ENCODE measurements at places on chromosomes 1 and 21.

DNA sequence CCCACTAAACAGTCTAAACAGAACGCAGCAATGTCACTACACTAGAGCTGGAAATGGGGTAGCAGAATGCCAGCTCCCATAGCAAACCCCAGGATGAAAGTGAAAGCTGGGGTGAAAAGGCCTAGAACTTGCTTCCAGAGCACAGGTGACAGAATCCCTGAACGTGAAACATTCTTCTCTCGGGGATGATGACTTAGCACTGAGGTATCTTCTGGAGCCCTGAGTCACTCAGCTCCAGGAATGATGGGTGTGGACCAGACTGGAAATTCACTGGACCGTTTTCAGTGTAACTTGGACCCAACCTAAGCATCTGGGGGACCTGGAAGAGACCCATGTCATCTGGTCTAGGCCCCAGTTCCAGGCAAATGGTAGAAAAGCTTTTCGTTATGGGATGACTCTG lies 108.9 kb downstream of the CDC7 start:
- DNase-seq: no peak

DNA sequence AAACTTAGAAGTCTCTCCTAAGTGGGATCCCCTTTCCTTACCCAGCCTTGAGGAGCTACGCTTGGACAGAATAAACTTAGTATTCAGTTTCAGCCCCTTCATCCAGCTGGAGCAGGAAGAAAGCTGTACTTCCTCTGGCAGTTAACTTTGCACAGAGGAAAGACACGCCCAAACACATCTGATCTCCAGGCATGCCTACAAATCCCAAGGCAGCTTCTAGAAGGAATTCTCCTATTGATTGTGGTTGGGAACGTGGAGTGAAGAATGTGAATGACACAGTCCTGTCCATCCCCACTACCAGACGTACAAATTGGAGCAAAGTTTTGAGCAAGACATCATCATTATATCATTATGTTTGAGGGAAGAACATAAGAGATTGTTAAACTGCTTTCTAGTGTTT lies 6.6 kb upstream of the AK4 start:
- no peak for DNase-seq

DNA sequence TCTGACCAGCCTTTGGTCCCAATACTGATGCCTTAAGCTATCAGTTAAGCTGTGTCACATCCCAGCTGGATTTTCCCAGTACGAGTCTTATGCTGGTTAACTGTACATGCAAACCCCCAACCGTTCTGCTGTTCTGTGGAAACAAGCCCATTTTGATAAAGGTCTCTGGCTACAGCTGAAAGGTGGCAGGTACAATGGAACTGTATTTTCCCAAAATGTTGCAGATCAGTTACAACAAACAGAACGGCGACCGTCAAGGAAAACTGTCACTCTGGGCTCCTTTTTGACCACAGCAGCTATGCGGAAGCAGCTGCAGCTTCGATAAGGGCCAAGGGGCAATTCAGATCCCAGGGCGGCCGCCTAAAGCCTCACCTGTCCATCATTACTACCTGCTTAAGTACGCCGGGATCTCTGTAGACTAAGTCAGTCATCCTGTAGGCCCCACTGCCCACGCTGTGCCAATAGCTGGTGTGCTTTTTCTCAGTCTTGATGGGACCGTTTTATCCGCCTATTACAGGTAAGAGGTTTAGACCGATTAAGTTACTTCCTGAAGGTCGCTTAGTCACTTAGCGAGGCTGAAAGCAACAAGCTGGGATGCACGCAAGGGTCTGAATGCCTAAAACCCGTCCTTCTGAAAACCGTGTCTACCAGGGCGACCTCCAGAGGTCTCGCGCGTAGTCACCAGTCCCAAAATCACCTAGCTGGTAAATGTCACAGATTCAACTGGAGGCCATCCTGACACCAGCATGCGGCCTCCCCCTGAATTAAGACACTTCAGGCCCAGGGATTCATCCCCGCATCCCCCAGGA lies 11.1 kb upstream of the RAB42 start:
- DNase-seq: peak; percentile 20

DNA sequence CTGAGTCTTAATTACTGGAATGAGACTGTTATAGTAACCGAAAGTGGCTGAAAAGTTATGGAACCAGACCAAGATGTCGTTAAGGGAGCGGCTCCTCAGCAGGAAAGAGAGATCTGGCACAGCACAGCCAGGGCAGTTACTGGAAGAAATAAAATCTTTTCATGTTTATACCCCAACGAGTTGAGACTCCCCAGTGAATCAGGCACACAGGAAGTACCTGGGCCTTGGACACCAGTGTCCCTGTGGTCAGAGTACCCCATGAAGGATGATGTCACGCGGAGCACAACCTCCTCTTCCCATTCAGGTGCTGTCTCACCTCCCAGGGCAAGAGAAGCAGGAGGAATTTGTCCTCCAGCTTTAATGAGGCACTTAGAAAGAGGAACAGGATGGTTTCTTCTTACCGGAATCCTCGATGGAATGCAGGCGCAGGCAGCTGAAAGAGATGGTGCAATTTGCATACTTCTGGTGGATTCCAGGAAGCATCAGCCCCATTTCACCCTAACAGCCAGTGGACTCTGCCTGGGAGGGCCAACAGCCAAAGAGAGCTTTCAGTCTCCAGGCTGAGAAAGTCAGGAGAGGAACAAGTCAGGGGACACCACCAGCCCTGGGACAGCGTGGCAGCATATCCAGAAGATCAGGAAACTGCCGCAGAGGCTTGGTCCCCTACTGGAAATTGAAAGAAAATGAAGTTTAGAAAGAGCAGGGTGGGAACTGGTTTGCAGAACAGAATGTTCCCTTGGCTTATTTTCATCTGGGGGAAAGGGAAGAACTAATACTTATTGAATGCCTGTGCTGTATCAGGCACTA lies 35.9 kb upstream of the CTTNBP2NL start:
- DNase-seq: no peak

GRCh38 chr1:181319907-181320306 lies 163.4 kb upstream of the CACNA1E start:
- DNase-seq: no peak

DNA sequence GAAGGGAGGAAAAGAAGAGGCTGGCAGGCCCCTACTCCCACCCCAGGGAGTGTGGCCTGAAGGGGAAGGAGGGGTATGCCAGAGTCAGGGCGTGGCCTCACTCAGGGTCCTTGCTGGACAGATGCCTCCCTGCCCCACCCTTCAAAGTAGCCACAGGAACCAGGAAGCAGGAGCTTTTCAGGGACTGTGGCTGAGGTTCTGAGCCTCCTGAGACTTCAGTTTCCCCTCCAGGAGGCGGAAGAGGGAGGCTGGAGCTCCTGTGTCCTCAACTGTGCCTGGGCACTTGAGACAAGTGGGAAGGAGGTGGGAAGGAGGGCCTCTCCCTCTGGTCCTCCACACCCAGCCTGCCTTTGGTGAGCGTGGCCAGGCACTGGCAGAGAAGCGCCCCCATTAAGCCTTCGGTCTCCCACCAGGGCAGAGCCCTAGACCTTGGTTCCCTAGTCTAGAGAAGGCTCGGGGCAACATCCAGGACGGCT lies 5.3 kb downstream of the CELSR2 start:
- no peak for DNase-seq

- DNase-seq: no peak
Observed at GRCh38 chr1:73144311-73144710, 862.0 kb upstream of the NEGR1 start.

DNA sequence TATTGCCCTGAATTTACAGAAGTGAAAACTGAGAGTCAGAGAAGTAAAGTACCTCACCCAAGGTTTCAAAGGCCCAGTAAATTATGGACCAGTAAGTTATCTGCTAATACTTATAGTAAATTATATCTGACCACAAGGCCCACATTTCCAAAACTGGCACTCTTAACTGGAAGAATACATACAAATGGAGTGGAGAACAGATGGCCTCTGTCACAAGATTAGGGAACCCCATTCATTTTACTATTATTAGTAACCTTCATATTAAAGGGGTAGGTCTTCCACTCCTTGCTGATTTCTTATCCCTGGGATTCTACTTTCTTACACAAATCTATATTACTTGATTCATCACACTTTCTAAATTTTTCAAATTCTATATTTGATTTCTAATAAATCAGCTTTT lies 588.8 kb downstream of the NEGR1 start:
- no peak for DNase-seq

DNA sequence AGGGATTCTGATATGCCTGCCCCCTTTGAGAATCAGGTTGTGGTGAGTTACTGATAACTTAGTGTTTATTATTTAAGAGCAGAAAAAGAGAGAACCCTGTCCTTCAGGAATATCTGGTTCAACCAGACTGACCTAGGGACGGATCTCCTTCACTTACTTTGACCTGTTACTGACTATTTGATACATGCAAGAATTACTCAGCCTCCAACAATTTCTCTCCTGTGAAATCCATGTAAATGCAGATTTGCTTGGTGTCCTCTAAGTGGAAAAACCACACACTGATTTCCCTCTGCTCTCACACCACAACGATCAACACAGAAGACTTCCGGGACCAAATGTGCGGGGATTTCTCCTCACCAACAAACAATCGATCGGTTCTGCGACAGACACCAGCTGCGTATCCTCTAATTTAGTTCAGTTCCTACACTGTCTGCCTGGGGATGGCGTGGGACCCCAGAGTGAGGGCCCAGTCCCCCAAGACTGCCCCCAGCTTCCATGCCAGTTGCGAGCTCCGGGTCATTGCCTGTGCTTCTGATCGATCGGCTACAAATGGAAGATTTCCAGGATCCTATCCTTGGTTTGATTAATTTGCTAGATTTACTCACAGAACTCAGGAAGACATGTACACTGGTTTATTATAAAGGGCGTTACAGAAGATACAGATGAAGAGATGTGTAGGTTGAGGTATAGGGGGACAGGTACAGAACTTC lies 51.7 kb downstream of the BACE2 start:
- DNase-seq: no peak

DNA sequence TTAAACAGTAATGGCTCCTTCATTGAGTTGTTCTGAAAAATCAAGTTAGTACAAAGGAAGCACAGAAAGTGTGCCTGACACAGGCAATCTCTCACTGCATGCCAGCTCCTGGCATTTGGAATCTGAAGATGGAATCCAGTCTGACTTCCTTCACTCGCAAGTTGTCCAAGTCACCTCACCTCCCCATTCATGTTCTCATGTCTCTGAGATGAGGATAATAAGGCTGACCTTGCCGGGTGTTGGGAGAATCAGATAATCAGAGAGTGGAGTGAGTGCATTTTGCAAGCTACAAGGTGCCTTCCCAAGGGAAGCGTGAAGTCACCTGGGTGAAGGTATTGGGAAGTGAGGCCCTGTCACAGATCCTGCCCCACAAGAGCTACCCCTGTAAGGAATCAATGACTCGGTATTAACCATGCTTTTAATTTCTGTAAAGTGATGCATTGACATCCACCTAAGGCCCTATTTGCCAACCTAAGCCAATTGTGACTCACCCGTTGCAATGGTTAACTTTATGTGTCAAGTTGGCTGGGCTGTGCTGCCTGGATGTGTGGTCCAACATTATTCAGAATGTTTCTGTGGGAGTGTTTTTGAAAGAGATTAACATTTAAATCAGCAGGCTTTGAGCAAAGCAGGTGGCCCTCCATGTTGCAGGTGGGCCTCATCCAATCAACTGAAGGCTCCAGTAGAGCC lies 62.5 kb upstream of the TARBP1 start:
- DNase-seq: no peak

DNA sequence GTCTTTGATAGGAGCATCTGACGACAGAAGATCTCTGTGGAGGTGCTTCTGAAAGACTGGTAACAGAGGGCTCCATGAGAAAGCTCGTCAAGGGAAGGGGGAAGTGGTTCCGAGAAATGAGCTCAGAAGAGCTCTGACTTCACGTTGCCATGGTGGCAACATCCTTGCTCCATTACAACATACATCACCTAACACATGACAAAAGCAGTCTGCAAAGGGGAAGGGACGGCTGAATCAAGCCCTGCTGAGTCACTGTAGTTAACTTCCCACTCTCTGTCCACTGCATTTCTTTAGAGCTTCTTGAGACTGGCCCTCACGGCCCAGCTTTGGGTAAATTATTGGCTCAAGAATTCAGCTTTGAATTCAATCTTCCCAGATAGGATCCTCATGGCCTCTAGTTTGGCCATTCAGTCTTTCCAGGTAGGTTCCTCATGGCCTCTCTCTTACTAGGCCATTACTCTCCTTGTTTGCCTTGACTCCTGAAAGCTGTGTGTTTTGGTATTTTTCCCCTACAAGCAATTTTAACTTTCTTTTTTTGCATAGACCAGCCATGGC lies 88.0 kb upstream of the ZNF648 start:
- no peak for DNase-seq

DNA sequence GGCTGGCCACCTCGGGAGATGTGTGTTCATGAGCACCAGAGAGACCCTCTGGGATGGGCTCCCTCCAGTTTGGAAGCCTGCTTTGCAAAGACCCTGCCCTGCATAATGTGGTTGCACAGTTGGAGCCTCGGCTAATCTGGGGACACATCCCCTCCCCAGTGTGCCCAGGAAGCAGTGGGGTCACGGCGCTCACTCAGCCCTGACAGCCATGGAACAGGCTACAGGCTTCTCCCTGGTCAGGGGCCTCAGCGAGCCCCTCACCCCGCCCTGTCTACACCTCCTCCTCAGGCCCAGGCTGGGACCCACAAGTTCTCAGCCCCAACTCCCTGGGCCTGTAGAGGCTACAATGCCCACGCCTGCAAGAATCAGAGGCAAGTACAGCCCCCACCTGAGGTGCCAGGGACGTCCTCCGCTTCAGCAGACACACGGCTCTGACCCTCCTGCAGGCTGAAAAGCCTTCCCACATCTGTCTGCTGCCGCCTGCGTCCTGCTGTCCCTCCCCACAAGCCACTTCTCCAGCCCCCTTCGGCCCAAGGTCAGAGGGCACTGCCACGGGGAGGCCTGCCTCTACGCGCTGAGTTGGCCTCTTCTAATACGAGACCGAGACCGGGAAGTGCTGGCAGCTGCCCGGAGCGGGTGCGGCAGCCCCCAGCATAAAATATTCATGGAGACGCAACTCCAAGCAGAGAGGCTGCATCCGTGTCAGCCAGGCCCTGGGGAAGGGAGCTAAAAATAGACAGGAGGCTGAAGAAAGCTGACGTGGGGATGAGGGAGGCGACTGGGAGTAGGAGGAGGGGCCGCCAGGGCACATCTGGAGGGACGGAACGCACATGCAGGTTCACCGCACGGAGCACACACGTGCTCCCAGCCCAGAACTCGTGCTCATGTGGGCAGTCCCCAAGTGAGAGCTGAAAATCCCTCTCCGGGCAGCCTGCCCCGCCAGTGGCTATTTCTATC lies 15.2 kb upstream of the GPR153 start:
- DNase-seq: peak; percentile 52

- DNase-seq: no peak
Observed at GRCh38 chr1:36735939-36736730, 253.4 kb upstream of the CSF3R start.

GRCh38 chr1:17207540-17207939 lies 2.6 kb downstream of the PADI1 start:
- DNase-seq: no peak

GRCh38 chr1:4494558-4494957 lies 159.9 kb upstream of the AJAP1 start:
- DNase-seq: no peak

- no peak for DNase-seq
Observed at GRCh38 chr1:240652549-240652948, 40.6 kb upstream of the GREM2 start.

All from neural crest cell (in vitro differentiated cells).